ENCODE measurements at places on chromosomes 16 and 17.
A peak's percentile ranks its signal among the peaks of the same experiment; 100 is the strongest.

DNA sequence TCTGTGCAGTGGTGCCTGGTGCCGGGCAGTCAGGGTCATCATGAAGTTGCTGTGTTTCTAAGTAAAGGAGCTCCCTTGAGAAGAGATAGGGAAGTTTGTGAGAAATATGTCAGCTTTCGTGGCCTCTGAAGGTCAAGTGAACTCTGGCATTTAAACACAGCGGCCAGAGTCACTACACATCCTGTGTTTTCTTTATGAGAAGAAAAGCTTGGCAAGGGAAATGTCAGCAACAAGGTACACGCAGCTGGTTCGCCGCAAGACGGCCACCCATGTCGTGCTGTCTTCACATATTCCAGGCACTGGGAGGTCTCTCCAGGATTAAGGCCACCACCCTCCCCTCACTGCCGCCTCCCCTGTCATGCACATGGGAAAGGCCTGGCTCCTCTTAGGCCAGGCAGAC is 33.2 kb upstream of the PEMT start:
- no peak for DNase-seq

GRCh38 chr17:80457236-80457856 is 19.1 kb downstream of the NPTX1 start:
- no peak for DNase-seq

DNA sequence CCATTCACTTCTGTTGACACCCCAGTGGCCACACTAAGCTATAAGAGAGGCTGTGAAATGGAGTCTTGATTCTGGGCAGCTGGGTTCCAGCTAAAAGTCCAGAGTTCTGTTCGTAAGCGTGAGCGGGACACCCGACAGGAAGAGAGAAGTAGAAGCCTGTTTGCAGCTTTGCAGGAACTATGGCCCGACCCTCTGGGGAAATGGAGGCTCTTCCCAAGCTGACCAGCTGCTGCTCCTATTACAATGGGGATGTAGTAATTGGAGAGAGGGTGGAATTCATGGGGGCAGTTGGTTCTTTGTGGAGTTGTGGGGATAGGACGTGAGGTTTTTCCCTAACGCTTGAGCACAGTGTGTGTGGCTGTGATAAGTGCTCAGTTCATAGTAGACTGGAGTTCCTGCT is 28.4 kb downstream of the UBALD1 start:
- DNase-seq = no peak

GRCh38 chr17:72365857-72366414 is 245.1 kb downstream of the SOX9 start:
- DNase-seq = no peak

GRCh38 chr16:19118938-19119431 is 5.2 kb downstream of the ITPRIPL2 start:
- DNase-seq = peak; percentile 78

DNA sequence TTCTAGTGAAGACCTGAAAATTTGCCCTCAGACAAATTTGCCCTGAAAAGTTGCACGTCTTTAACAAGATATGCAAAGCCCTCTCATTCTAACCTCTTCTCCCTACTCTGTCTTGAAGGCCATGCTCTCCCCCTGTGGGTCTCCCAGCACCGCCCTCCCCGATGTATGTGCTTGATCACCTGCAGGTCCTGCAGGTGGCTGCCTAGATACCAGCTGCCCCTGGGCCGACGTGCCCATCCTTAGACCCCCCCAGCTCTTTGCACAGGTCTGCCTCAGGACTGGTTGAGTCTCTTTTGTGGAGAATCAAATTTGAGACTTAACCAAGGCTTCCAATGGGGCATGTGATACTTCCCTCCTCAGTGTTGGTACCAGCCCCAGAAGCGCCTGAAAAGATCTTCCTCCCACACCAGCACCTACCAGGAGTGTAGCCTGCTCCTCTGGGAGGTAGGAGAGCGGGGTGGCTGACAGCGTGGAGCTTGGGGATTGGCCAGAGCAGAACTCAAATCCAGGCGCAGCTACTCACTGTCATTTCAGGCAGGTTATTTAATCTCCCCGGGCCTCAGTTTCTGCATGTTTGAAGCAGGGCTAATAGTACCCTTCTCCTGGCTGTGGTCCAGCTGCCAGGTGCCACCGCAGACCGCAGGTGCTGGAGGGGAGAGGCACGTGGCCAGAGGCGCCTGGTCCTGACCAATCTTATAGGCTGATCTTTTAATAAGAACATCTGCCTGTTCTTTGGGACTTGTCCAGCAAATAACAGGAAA is 4.5 kb upstream of the MRPL38 start:
- no peak for DNase-seq

GRCh38 chr16:85383836-85384832 is 229.0 kb upstream of the GSE1 start:
- no peak for DNase-seq

GRCh38 chr16:56632848-56633365 is 448 bp downstream of the MT1M start:
- DNase-seq = no peak

- no peak for DNase-seq
Observed at GRCh38 chr17:50280801-50281441, 6.7 kb downstream of the TMEM92 start.

DNA sequence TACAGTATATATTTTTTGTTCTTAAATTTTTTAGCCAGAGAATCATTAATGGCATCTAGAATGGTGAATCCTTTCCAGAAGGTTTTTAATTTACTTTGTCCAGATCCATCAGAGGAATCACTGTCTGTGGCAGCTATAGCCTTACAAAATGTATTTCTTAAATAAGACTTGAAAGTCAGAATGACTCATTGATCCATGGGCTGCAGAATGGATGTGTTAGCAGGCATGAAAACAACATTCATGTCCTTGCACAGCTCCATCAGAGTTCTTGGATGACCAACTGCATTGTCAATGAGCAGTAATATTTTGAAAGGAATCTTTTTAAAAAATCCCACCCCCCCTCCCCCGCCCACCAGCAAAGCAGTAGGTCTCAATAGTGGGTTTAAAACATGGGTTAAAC is 51.4 kb downstream of the CACNG1 start:
- no peak for DNase-seq

GRCh38 chr16:1119766-1120576 is 23.9 kb upstream of the C1QTNF8 start:
- no peak for DNase-seq

DNA sequence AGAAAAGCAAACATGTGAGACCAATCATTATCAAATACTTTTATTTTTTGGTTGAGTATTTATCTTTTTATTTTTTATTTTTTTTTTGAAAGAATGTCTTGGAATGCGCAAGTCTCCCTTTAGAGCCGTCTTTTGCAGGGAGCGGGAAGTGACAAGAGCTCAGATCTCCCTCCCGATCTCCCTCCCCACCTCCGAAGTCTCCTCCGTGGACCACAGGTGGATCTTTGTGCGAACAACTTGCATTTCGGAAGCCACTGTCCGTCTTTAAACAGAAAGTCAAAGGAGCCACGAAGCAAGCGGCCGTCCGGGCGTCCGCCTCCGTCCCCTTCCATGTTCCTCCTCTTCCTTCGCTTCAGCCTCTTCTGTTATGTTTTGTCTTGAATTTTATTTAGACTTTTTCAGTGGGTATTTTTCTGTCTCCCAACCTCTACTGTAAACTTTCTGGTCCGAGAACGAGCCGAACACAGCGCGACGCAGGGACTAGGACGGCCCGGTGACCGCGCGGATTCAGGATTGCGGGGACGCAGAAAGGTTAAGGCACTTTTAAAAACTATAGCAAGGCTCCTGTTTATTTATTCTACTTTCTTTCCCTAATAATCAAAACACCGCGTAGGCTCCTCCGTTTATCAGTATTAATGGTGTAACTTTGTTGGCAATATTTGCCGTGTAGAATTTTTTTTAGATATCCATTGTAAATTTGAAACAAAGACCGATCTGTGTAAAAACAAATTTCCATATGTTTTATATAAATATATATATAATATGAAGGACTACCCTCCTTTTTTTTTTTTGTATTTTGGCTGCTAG is 3.3 kb downstream of the FOXF1 start:
- DNase-seq = no peak

- DNase-seq = peak; percentile 49
Observed at GRCh38 chr16:53892155-53892554, 188.2 kb downstream of the FTO start.

DNA sequence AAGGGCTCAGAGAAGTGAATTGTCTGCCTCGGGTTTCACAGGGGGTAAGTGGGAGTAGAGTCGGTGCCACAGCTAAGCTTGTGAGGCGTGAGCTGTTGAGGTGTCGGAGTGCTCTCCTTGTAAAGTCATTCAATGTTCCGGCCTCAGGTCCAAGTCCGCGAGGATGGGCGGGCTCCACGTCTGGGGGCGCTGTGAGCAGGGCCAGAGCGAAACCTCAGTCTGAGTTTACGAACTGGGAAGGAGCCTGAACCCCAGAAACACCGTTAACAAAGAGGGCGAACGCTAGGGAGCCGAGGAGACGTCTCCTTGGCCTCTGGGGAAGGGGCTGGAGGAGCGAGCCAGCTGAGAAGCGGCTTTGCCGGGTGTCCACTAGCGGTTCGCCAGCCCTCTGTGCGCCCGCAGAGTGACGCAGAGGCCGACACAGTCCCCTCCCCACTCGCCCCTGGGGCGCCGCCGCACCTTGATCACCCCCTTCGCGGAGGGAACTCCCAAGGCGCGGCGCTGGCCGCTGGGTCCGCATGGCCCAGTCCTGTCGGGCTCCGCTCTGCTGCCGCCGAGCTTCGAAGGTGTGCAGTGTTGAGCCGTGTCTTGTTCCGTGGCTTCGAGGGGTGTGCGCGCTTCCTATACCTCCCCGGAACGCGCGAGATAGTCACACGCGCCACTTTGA is 4.9 kb downstream of the IRX3 start:
- no peak for DNase-seq

GRCh38 chr17:40545660-40546059 is 19.6 kb downstream of the CCR7 start:
- no peak for DNase-seq

GRCh38 chr17:65664266-65664665 is 102.8 kb upstream of the AXIN2 start:
- DNase-seq = no peak

GRCh38 chr17:36481829-36482228 is 4.7 kb upstream of the ZNHIT3 start:
- DNase-seq = no peak

- DNase-seq = peak; percentile 54
Observed at GRCh38 chr16:19886073-19886941, 1.7 kb upstream of the GPRC5B start.

DNA sequence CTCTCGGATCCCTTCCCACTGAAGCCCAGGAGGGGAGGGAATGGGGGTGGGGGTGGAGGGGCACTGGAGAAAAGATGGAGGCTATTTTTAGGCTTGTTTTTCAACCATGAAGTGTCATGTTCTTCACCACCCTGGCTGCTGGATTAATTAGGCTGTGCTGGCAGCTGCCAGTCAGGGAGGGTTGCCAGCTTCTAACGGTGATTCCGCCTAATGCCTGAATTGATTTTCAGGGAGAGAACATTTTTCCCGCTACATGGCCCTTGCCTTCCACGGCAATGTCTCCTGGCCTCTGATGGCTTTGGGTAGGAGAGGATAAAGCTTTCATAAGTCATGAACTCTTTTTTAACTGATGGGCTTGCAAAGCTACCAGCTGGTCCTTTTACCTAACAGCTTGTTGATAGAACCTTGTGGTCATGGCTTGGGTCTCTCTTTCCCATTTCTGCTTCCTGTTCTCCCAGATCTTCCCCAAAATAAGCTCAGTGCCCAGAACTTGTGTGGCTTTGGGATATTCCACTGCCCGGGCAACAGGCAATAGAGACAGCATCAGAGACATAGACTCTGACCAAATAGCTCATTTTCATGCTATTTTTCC is 167.4 kb downstream of the PITPNC1 start:
- no peak for DNase-seq

- DNase-seq = peak; percentile 46
Observed at GRCh38 chr17:47905221-47905733, 9.2 kb downstream of the SP2 start.

DNA sequence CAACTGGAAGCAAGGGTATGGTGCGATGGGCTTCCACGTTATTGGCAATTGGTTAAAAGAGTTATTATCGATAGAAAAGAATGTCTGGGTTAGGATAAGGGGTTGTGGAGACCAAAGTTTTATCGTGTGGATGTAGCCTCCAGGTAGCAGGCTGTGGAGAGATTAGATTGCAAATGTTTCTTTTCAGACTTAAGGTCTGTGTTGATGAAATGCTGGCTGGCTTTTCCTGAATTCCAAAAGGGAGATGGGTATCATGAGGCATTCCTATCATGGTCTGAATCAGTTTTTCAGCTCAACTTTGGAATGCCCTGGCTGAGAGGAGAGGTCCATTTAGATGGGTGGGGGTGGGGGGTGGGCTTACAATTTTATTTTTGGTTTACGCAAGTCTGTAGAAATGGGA is 395.0 kb upstream of the RBFOX1 start:
- DNase-seq = no peak

GRCh38 chr17:75652934-75653549 is 13.9 kb downstream of the RECQL5 start:
- no peak for DNase-seq

GRCh38 chr16:89595330-89596060 is 17.9 kb upstream of the DPEP1 start:
- DNase-seq = no peak

GRCh38 chr16:54504372-54504771 is 217.8 kb upstream of the IRX3 start:
- no peak for DNase-seq

DNA sequence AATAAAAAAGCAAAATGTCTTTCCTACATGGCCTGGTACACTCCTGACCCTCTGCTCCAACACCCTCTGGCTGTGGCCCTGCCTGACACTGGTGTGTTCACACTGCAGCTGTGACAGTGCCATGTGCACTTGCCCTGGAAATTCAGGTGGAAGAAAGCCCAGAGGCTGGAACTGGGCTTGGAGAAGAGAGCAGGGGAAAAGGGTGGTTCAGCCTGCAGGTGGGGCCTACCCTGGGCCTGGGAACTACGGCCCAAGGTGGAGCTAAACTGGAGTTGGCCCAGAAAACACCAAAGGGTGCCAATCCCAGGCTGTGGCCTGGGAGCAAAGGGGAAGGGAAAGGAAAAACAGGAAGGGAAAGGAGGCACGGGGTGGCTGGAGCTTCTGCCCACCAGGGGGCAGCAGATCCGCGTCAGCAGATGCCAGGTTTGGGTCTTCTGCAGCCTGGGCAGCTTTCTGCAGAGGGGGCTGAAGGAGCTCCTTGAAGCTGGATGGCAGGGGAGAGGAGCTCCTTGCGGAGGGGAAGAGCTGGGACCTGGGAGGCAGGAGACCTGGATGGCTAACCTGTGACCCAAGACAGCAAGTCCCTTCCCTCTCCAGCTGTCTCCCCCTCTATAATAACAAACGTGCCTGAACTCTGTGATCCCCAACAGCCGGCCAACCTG is 15.4 kb upstream of the CTCF start:
- no peak for DNase-seq

All from AG04450 (cell line).